ENCODE measurements at places on chromosomes 3 and 15. TPM values are rescaled to one million over a fixed set of nuclear protein-coding genes. Genes with fewer than 3 reads are reported as not detected.

Gene NSUN3
- 6.3 TPM for polyA plus RNA-seq

Gene NGLY1
- 20.2 TPM for polyA plus RNA-seq

Gene PAQR9
- polyA plus RNA-seq, result not detected

Gene ADCY5
- 1.8 TPM for polyA plus RNA-seq

Gene RPL29
- 2,501 TPM for polyA plus RNA-seq

Gene RTP3
- not detected for polyA plus RNA-seq

Gene KNG1
- polyA plus RNA-seq, result not detected

Gene CLDN16
- 0.10 TPM for polyA plus RNA-seq
